ENCODE measurements at places on chromosomes 4 and X.

DNA sequence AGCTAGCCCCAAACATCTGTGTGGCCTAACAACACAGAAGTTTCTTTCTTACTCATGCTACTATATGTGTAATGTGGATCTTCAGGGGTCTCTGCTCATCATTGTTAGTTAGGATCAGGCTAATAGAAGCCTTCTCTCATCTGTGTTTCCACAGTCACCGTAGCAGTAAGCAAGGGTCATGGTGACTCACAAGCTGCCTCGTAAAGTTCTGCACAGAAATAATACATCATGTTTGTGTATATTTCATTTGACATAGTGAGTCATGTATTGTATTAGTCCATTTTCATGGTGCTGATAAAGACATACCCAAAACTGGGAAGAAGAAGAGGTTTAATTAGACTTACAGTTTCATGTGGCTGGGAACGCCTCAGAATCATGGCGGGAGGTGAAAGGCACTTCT, 38.7 kb downstream of the SLC4A4 start:
- peak; percentile 58 for DNase-seq

DNA sequence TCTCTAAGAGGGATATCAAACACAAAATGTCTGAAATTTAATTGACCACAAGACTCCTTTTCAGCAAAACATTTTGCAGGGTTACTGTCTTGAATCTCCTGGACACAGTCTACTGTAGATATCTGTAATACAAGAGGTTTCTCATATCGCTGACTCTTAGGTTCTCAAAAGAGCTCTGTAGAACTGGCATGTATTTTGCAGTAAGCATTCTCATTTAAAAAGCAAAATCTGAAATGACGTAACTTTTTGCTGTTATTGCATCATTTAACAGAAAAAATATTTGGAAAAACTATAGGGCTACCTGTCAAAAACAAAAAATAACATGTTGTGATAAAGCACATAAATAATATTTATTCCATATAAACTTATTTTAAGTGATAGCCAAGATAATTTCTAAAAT, 114.2 kb downstream of the CDS1 start:
- DNase-seq, result no peak

- DNase-seq, result peak; percentile 16
Measured at GRCh38 chr4:152729466-152729865, 49.7 kb upstream of the TMEM154 start.

GRCh38 chrX:24190500-24191156, 41.1 kb downstream of the ZFX start:
- peak; percentile 27 for DNase-seq

DNA sequence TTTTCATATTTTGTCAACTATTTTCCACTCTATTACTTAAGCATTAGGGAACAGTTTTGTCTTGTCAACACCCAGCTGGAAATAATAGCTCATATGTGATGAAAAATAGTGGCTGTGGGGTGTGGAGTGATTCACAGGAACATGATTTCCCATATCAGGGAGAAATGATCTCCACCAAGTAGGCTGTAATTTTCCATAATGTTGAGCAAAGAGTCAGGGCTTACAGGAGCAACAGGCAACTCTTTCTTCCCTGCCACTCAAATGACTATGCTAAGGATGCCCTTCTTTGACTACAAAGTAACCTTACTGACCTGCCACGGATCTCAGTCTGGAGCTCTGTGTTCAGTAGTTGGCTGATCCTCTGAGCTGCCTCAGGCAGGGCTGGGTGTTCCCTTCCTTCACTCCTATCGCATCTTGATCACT, 90.0 kb upstream of the GATB start:
- no peak for DNase-seq

GRCh38 chr4:15339737-15340136, 88.1 kb upstream of the C1QTNF7 start:
- no peak for DNase-seq

DNA sequence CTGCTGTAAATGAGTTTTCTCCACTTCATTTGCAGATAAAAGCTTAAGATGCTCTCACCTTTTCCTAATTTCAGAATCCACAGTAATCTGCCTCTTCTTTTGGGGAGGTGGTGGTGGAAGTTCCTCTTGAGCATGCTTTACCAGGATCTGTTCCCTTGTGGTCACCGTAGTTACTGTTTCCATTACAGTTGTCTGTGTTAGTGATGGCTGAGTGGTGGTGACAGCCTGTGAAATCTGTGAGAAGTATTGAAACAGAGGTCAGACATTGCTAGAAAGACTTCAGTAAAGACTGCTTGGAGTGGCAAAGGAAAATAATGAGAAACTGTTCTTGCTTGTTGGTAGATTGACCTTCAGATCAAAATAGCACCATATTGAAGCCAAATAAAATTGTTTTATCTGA, 666.2 kb downstream of the DMD start:
- DNase-seq, result no peak

DNA sequence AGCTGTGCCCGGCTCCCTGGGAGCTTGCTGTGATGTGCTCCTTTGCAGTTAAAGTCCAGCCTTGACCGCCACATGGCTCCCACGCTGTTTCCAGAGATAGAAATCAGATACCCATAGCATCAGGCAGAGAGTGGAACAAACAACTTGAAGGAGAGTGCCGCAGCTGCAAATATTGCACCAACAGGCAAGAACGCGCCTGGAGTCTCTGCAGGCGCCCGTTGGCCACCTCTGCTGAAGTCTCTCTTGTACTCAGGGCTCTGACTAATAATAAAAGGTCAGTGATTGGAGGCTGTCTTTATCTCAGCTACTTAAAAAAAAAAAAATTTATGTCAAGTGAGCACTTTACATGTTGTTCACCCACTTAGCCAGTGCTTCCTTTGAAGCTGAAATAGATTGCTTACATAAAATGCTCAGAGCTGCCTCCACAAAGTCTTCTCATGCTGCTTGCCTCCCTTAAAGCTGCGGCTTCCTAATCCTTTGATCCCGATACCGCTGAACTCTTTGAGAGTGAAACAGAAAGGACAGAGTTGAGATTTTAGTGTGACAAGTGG, 30.9 kb upstream of the TENM3 start:
- DNase-seq, result no peak

GRCh38 chr4:159768016-159768415, 665.1 kb downstream of the RAPGEF2 start:
- DNase-seq, result no peak

DNA sequence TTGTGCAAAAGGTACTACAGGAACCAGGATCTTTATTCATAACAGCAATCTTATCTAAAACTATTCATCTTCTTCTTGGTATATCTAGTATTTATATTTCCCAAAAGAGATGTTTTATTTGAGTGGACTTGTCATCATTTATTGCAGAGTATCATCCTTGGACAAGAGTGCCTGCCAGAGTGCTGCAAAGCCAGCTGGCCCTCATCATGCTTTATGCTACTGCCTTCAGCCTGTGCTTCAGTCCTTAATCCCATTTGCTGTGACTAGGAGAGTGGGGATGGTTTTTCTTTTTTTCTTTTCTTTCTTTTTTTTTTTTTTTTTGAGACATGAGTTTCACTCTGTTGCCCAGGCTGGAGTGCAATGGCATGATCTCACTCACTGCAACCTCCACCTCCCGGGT, 33.5 kb upstream of the ELF2 start:
- no peak for DNase-seq

DNA sequence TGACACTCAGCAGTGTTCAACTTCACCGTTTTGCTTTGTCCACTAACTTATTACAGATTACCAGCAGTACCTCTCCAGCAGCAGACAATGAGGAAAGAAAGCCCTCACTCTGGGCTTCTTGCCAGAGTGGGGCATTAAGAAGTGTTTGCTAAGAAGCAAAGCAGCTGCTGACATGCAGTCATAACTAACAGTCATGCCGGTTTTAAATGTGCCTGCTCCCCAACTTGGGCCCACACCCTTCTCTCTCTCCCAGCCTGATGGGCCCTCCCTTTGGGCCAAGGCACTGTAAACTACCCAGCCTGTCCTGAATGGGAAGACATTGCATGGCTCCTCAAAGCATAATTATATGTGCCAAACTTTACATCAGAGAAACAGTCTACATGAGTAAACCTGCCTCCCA, 54.6 kb upstream of the HHIP start:
- no peak for DNase-seq

- peak; percentile 15 for DNase-seq
Measured at GRCh38 chr4:19675172-19675811, 576.4 kb upstream of the SLIT2 start.

DNA sequence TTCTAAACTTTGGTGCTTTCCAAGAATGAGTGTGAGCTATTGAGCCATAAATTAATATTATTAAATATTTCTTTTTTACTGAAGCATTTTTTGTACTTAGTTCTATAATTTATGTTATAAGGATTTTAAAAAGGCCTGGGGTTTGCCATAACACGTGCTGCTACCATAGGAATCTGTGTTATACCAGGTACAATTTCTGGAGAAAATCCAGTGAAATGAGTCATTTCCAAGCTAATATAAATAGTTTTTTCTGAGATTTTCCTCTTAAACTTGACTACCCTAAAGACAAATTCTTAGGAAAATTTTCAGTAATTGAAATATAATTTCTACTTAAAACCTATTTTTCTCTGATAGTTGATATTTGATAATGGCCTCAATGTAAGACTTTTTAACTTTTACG, 130.8 kb downstream of the TLL1 start:
- DNase-seq, result no peak

DNA sequence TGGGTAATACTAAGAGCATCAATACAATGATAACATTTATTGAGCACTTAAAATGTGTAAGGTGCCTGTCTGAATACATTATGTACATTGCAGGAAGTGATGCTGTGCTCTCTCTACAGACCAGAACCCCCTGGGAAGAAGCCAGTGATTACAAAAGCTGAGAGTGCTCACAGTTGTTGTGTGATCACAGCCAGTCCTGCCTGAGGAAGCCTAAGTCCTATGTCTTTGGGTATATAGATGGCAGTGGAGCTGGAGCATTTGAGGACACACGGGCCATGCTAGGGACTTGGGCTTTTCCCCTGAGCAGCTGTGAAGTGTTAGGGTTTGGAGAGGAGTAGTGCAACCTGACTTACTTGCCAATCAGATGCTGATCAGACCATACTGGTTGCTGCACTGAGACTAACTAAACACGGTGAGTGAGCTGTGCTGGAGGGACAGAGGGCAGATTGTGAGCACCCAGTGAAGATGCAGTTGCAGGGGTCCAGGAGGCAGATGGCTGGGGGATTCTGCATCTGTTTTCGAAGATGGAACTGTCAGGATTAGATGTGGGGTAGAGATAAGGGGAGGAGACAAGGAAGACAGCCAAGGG, 60.8 kb upstream of the TBC1D14 start:
- DNase-seq, result no peak

DNA sequence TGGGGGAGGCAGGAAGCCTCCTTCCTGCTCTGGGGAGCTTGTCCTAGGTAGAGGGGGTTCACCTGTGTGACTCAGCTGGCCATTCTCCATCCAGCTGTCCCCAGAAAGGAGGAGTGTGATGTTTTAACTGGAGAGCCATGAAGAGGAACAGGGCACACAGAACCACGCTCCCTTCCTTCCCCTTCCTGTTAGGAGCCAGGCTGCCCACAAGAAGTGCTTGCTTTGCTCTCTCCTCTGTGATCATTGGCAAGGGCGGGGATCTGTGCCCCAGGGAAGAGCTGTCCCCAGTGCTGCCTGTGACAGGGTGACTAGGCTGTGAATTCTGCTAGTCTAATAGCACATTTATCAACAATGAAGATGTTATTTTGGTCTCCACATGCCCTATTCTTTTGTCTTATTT, 169.6 kb upstream of the GATB start:
- DNase-seq, result no peak

DNA sequence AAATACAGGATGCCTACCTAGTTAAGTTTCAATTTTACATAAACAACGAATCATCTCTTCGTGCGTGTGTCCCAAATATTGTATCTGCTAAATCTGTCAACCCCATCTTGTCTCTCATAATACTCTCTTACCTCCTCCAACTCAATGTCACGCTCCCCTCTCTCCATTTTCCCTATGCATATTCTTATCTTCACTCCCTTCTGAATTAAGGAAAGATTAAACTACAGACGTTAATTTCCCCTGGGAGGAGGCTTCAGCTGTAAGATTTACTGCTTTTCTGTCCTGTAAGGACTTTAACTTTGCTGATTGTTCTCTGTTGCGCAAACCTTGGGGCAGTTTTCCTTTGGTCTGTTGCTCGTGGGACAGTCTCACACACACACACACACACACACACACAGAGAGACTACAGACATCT, 455 bp upstream of the ABCB7 start:
- DNase-seq, result peak; percentile 16

- DNase-seq, result no peak
Measured at GRCh38 chr4:171142639-171143038, 670.6 kb upstream of the GALNTL6 start.

DNA sequence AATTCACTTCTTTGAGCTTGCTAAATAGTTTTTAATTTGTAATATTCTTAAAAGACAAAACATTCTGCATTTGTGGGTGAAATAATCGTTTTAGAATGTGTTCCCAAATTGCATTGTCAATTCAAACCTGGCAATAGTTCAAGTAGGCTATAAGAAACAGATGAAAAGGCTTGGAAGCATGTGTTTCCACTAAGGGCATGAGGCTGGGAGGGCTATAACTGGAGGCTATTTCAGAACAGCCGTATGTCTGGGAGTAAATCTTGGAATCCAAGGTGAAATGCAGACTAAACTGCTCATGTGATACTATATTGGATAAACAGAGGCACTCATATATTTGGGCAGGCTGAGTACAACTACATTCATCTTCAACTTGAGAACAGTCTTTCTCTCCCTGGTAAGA, 117.4 kb upstream of the GRPR start:
- no peak for DNase-seq

DNA sequence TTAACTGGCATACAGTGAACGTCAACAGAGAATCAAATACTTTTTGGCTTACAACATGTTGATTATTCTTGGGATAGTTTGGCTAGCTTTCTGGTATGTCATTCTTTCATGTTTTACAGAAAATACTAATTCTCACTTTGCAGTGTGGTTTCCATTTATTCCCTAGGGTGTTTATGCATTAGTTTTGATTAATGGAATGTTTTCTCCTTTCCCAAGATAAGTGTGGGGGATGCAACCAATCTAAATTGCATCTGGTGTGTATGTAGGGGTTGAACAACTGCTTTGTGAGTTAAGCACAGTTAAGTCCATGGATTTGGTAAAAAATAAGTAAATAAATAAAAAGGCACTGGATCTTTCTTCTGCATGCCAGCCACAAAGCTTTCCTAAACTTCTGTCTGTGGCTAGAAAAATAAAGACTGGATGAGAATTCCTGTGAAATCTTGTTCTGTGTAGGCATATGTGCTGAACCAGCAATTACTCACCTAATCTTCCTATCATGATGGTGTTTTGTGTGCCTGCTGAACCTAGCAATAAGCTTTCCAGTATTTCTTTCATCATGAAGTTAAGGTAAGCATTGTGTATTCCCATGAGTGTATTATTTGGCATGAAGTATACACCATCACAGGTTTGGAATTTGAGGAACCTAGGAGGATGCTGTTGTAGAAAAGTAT, 50.6 kb upstream of the TENM3 start:
- no peak for DNase-seq

DNA sequence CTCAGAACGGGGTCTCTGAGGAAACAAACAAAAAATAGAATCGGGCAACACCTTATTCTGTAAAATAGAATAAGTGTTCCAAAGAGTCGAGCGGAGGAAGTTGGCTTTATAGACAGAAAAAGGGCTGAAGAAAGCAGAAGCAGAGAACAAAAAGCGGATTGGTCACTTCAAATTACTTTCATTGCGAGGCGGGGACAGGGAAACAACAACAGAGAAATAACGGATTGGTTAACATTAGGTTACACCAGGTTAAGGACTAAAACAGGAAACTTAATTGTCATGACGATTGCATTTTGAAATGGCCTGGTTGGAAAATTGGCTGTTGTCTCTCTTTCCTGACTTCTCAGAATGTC, 433 bp upstream of the COQ2 start:
- peak; percentile 30 for DNase-seq

GRCh38 chrX:32495855-32496254, 715.5 kb downstream of the DMD start:
- no peak for DNase-seq

Data from AG08396 (cell line).